GM12865 (cell line): ENCODE measurements at places on chromosomes 11 and 22.

DNA sequence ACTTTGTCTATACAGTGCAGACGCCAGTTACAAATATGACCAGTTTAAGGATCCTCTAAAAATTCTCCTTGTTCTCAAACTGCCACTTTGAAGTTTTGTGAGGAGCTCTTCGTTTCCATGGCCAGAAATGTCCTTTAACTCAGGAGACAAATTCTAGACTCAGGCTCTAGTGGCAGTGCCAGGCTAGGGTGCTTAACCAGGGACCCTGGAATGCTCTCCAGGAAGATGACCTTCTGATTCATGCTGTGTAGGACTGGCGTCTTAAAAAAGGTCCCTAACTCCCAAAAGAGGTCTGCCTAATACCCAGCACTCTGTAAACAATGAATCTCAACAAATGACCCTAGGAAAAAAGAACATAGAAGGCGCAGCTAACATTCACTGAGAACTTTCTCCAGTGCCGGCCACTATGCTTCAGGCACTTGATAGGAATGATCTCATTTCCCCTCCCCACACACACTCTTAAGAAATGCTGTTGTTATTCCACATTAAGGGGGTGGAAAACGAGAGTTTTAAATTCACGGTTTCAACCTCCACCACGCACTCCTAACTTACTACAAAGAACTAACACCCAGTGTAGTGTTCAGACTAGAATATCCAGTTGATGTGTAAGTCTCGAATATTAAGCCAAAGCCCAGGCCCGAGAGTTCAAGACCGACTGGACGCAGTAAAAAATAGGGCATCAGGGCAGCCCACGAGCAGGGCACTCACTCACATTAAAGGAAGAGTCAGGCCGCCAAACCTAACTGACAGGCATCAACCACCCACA lies 747 bp downstream of the NXF1 start:
- DNase-seq: peak; percentile 46

DNA sequence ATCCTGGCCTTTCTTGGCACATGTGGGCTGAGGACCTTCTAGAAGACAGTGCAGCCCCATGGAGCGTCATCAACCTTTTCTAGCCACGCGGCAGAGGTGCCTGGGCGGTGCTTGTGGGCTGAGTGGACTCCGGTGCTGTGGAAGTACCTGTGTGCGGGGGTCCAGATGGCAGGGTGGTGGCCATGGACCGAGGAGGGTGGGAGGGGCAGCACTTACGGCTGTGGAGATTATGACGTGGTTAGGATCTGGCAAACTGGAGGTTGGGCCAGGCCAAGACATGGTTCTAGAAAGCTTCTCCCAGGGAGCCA lies 2.0 kb downstream of the TUB start:
- no peak for DNase-seq

DNA sequence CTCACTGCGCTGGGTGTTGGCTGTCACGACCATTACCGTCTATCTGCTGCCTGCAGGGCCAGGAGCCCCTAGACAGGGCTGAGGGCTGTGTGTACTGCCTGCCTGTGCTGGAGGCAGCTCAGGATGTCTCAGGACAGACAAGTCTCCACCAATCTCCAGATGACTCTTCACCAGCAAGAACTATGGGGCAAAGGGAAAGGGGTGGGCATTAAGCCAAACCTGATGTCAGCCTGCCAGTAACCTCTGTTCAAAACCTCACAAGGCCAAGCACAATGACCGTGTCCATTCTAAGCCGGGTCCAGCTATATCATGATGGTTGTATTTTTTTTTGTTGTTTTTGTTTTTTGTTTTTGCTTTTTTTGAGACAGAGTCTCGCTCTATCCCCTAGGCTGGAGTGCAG lies 31.6 kb downstream of the MAFF start:
- no peak for DNase-seq

- no peak for DNase-seq
Measured at GRCh38 chr11:59415111-59415510, 11.1 kb downstream of the OR5A2 start.

GRCh38 chr11:35014346-35014745 lies 97.9 kb downstream of the PDHX start:
- DNase-seq: no peak

- peak; percentile 68 for DNase-seq
Measured at GRCh38 chr11:3614742-3615171, 27.0 kb downstream of the ART5 start.

GRCh38 chr11:9972989-9973388 lies 309.1 kb downstream of the SWAP70 start:
- DNase-seq: peak; percentile 72

DNA sequence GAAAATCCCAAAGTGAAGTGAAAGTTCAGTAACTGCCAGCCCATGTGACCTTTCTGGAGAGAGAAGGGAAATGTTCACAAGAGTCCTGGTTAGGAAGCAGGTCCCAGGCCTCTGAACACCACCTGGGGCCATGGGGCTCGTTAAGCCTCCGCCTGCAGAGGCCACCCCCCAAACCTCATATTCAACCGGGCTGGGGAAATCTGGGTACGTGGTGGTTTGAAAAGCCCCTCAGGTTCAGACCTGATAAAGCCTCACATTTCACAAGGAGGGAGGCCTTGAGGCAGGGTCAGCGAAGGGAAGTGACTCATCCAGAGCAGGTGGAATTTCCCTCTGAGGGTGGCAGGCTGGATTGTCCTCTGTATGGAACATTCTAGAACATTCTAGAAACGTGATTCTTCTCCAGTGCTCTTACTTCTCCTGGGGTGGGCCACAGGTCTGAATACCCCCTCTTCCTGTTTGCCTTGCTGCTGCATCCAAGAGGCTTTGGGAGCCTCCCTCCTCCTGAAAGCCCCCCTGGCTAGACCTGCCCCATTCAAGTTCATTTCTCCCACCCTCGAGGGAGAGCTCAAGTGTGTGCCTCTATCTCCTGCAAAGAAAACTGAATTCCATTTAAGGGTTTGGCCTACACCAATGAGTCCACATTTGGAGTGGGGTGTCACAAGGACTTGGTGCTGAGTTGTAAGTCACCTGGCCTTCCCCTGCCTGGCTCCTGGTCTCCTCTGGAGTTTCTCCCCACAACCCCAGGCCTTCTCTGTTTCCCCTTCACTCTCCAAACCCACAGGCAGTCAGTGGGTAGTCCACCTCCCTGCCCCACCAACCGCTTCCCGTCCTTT lies 6.3 kb downstream of the FXYD2 start:
- peak; percentile 86 for DNase-seq

- DNase-seq: peak; percentile 73
Measured at GRCh38 chr11:33063326-33063881, 24.0 kb downstream of the TCP11L1 start.
